ENCODE measurements at places on chromosomes 5 and 9.

DNA sequence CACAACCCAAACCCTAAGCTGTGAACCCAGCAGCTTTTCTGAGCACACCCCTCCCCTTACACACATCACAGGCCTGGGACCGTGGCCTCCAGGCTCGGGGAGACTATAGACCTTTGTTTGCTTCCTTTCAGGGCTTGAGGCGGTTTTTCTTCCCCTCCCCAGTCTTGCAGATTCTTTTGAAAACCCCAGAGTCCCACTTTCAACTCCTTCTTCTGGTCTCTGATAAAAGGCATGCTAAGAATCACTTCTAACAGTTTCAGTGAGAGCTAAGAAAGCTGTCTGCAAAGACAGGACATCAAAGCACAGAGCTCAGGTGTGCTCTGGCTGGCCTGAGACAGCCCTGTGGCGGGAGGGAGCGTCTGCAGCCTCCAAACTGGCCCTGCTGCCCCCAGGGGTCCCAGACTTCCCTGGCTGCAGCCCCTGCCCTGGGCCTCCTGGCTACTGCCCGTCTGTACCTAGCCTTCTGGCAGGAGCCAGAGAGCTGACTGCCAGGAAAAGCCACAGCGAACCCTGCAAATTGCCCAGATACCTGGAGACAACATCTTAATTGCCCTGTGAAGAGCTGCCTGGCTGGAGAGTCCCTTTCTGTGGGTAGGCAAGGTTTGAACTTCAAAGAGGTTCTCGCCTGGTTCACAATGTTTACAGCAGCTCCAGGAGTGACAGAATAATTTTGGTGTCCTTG lies 138.9 kb downstream of the GADD45G start:
- DNase-seq, result peak; percentile 34

GRCh38 chr9:110161940-110162339 lies 46.0 kb downstream of the C9orf152 start:
- no peak for DNase-seq

DNA sequence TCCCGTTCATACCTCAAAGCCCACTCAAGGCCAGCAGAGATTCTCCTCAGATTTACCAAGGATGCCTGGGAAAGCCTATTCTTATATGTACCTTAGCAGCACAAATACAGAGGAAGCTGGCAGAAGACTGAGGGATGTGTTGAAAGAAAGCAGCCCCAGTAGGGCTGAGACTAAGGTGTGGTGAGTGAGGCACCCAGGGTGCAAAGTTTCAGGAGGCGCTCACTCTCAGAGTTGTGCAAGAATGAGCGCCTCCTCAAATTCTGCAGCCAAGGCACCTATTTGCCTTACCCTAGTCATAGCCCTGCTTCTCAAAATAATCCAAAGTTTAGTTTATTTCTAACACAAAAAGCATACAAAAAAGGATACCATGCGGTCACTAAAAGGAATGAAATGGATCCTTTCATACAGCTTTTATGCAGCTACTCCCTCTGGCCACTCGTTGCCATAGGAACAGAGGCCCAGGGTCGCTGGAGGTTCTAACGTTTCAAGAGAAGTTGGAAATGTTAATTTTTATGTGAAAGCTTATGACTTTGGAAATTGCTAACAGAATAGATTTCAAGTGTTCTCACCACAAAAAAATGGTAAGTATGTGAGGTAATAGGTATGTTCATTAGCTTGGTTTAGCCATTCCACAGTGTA lies 79.7 kb upstream of the SMIM23 start:
- DNase-seq, result no peak

- DNase-seq, result no peak
Observed at GRCh38 chr9:73178044-73178443, 26.4 kb downstream of the ANXA1 start.
